Sciatic nerve (tissue), 2 donors: ENCODE measurements at places on chromosomes 5 and 9. TPM values are rescaled to one million over a fixed set of nuclear protein-coding genes. Genes with fewer than 3 reads are reported as not detected.

The GDF9 gene
- 0.40 TPM for total RNA-seq

The PCDHA7 gene
- total RNA-seq = 0.45 TPM

DNA sequence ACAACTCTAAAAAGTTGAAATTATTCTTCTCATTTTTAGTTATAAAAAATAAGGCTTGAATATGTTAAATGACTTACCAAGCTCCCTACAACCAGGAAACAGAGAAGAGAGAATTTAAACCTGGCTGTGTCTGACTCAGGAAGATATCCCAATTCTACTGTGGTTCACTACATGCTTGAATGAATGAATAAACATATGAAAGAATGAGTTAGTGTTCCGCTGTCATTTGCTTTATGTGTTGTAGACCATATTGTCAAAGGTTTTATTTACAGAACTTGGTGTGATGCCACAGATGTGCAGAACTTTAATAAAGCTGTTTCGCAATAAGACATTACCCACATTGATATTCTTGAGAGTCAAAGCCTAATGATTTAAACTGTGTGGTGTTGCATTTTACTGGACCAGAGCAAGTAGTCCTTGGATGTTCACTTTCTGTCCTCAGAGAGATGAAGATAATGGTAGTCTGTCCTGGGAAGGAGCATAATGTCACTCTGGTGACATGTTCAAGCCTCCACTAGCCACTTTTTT lies 313.2 kb downstream of the TRIM32 start:
- DNase-seq = no peak

- DNase-seq = no peak
Measured at GRCh38 chr9:135802876-135803419, 101.0 kb downstream of the KCNT1 start.

The FOXD4L6 gene
- not detected for total RNA-seq

- no peak for DNase-seq
Measured at GRCh38 chr9:134877541-134877940, 3.1 kb upstream of the FCN2 start.

DNA sequence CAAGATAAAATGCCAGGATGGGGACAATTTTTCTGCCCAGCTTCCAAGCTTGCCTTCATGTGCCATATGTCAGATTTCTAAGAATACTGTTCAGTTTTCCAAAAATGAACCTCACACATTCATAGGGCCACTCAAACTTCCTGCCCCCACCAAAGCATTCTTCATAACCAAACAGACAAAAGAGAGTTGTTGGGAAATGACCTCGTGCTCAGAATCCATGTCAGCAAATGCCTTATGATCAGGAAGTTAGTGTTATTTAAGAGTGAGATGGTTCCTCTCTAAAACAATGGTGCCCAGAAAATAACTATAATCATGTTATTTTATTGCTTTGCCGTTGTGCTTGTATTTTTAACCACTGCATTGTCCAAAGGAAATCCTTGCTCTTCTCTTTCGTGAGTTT lies 208.2 kb downstream of the ZNF608 start:
- DNase-seq = no peak

- DNase-seq = no peak
Measured at GRCh38 chr5:147751-148150, 43.5 kb upstream of the LRRC14B start.

DNA sequence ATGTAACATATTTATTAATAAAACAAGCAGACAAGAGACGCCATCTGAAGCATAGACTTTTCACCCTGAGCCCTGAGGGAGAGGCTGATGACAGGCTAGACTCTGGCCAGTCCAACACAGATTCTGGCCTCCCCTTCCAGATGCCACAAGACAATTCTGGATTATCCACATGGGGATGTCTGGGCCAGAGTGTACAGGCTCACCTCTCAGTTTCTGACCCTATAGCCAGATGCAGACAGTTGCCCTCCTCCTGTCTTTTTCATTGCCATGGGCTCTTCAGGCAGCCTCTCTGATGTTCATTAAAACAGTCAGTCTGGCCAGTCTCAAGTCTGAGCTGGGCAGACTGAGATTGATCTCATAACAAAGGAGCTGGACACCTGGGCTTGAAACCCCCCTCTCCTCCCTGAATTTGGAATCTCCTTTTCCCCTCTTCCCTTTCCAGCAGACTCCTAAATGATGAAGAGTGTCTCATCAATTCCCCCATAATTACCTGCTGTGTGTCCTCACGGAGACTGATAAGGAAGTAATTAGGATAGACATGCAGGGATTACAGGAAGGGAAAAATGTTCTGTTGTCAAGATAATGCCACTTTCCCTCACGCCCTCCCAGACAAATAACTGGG lies 89.6 kb downstream of the ASTN2 start:
- no peak for DNase-seq

The NTNG2 gene
- total RNA-seq = 3.2 TPM
